ENCODE measurements at places on chromosomes 6 and 20.
A peak's percentile ranks its signal among the peaks of the same experiment; 100 is the strongest.

- DNase-seq = no peak
Measured at GRCh38 chr6:166563805-166564204, 22.7 kb downstream of the RAMACL start.

- DNase-seq = no peak
Measured at GRCh38 chr6:128526152-128526914, 5.9 kb upstream of the PTPRK start.

- DNase-seq = no peak
Measured at GRCh38 chr6:130394246-130394645, 28.4 kb downstream of the TMEM200A start.

- DNase-seq = no peak
Measured at GRCh38 chr6:126069449-126069848, 83.1 kb downstream of the TRMT11 start.

- DNase-seq = peak; percentile 69
Measured at GRCh38 chr6:81708113-81708699, 44.3 kb downstream of the TENT5A start.

- DNase-seq = peak; percentile 49
Measured at GRCh38 chr6:3750317-3751076, 1.0 kb downstream of the PXDC1 start.

DNA sequence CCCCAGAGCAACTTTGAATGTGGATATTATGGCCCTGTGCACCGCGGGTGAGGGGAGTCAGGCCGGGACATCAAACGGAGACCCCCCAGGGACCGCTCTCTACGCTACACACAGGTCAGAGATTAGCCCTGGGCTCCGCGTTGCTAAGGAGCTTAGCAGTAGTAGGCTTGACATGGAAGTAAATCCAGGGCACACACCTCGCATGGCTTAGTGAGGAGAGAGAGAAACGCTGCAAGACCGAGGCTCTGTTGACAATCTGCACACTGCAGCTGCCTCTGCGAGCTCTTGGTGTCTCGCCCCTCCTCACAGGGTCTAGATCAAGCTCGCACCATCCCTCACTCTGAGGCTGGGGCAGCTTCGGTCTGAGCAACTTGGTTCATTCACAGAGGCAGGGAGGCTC is 116.1 kb upstream of the CDH4 start:
- DNase-seq = no peak

- no peak for DNase-seq
Measured at GRCh38 chr6:161225681-161226008, 48.2 kb downstream of the AGPAT4 start.

GRCh38 chr20:14264869-14265268 is 72.5 kb downstream of the FLRT3 start:
- DNase-seq = peak; percentile 28

- DNase-seq = no peak
Measured at GRCh38 chr20:50077818-50078601, 34.9 kb downstream of the UBE2V1 start.

GRCh38 chr20:21167261-21167660 is 41.4 kb downstream of the KIZ start:
- no peak for DNase-seq

- DNase-seq = no peak
Measured at GRCh38 chr6:17897681-17898080, 89.8 kb downstream of the KIF13A start.

GRCh38 chr6:117932676-117933075 is 25.6 kb downstream of the SLC35F1 start:
- DNase-seq = no peak

GRCh38 chr6:72275888-72276287 is 346.0 kb upstream of the KCNQ5 start:
- DNase-seq = no peak

- DNase-seq = no peak
Measured at GRCh38 chr20:22663528-22664025, 79.2 kb upstream of the FOXA2 start.
